A549 treated with GW870086 at 1 μM for 4 hours (cell line): ENCODE measurements at places on chromosomes 5 and 9. TPM values are rescaled to one million over a fixed set of nuclear protein-coding genes. Genes with fewer than 3 reads are reported as not detected.

SMIM3 gene
- total RNA-seq, result 4.7 to 8.1 TPM (median 6.4 TPM) in 5 replicates

NEUROG1 gene
- not detected in 5 replicates for total RNA-seq

NIPAL4 gene
- total RNA-seq, result 13.0 to 19.3 TPM (median 16.4 TPM) in 5 replicates

SARDH gene
- 0.05 to 0.14 TPM (median 0.06 TPM) in 3 of 5 replicates, not detected in the others for total RNA-seq

GOLGA1 gene
- total RNA-seq, result 10.1 to 10.9 TPM (median 10.4 TPM) in 5 replicates

MRPL36 gene
- 95.0 to 124 TPM (median 118 TPM) in 5 replicates for total RNA-seq

HRH2 gene
- 0.44 to 0.77 TPM (median 0.53 TPM) in 5 replicates for total RNA-seq

FST gene
- 1.3 to 3.1 TPM (median 1.8 TPM) in 5 replicates for total RNA-seq

ZNF474 gene
- 0.18 to 0.31 TPM (median 0.21 TPM) in 5 replicates for total RNA-seq

CARTPT gene
- total RNA-seq, result not detected in 5 replicates

LRRC14B gene
- total RNA-seq, result not detected in 5 replicates

TTC23L gene
- total RNA-seq, result 0.13 to 0.31 TPM (median 0.20 TPM) in 4 of 5 replicates, not detected in the other

SLC1A3 gene
- 0.07 to 0.09 TPM in 2 of 5 replicates, not detected in the others for total RNA-seq
